ENCODE measurements at places on chromosomes 1 and 21. TPM values are rescaled to one million over a fixed set of nuclear protein-coding genes. Genes with fewer than 3 reads are reported as not detected.

The S100A3 gene
- total RNA-seq: not detected

DNA sequence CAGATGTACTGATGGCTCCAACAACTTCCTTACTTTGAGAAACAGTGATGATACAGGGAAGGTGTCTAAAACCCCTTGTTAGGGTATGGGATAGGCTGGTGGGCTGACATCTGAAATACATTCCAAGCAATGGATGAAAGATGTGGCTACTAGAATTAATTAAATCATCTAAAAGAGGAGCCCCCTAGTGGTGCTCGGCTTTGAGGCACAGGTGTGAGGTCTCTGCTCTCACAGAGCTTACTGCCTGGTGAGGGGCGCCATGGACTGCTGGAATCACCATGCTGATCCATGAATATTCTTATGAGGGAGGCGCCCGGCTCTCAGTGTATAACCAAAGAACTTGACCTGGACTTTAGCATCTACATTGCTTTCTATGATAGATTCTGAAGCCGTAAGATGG, 48.5 kb downstream of the GNG4 start:
- H3K36me3 ChIP-seq: no peaks in the 10 kb centered on the region
- H3K27me3 ChIP-seq: no peaks in the 10 kb centered on the region
- no peaks in the 10 kb centered on the region for H3K4me1 ChIP-seq
- H3K4me3 ChIP-seq: no peak overlapping the region
- H3K27ac ChIP-seq: no peak overlapping the region

The ITSN1 gene
- total RNA-seq: 28.3 TPM

DNA sequence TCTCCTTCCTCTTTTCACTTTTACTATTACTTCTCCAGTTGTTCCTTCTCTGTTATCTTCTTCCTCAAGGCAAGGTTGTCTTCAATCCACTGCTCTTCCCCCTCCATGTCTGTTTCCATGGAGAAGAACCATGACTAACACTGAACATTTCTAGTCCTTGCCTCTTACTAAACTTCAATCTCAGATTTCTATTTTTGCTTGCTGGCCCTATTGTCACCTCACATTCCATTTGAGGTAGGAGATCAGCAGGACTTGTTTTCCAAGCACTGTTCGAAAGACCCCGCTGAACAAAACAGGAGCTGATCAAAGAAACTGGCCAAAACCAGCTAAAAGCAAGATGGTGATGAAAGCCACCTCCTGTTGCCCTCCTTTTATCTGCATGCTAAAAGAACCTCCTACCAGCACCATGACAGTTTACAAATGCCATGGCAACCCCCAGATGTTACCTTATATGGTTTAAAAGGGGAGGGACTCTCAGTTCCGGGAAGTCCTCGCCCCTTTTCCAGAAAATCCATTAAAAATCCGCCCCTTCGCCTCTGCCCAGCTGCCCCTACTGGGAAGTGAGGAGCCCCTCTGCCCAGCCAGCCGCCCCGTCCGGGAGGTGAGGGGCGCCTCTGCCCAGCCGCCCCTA, 22.6 kb downstream of the GON4L start:
- H3K4me1 ChIP-seq: no peaks in the 10 kb centered on the region
- H3K27me3 ChIP-seq: no peaks in the 10 kb centered on the region
- no peak overlapping the region for H3K27ac ChIP-seq
- no peaks in the 10 kb centered on the region for H3K36me3 ChIP-seq

GRCh38 chr1:89881415-89882058, 60.7 kb downstream of the LRRC8D start:
- H3K36me3 ChIP-seq: no peaks in the 10 kb centered on the region
- no peak for DNase-seq
- H3K27ac ChIP-seq: no peak overlapping the region
- no peaks in the 10 kb centered on the region for H3K4me1 ChIP-seq
- H3K4me3 ChIP-seq: no peak overlapping the region

GRCh38 chr1:226658546-226659125, 80.4 kb downstream of the ITPKB start:
- no peak overlapping the region for H3K27ac ChIP-seq
- no peaks in the 10 kb centered on the region for H3K36me3 ChIP-seq
- no peak for DNase-seq
- H3K4me1 ChIP-seq: peaks cover 12% of the 10 kb centered on the region
- no peak overlapping the region for H3K4me3 ChIP-seq

- H3K27me3 ChIP-seq: no peaks in the 10 kb centered on the region
- no peak for DNase-seq
- no peaks in the 10 kb centered on the region for H3K4me1 ChIP-seq
- H3K4me3 ChIP-seq: no peak overlapping the region
Measured at GRCh38 chr1:110021285-110021684, 13.1 kb upstream of the STRIP1 start.

Measured in colonic mucosa (tissue), 4 donors.